ENCODE measurements at places on chromosomes 2 and 18.

DNA sequence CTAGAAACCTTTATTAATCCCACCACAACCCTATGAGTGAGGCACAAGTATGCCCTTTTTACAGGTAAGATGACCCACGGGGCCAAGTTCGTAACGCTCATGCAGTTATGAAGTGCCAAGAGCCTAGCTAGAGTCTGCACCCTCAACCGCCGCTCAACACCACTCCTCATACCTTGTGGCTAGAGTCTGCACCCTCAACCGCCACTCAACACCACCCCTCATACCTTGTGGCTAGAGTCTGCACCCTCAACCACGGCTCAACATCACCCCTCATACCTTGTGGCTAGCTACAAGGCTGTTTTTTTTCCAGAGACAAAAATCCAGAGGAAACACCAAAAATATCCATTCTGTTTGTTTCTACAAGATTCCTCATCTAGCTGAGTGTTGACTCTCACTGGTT lies 4.6 kb downstream of the TXNL4A start:
- DNase-seq, result no peak

DNA sequence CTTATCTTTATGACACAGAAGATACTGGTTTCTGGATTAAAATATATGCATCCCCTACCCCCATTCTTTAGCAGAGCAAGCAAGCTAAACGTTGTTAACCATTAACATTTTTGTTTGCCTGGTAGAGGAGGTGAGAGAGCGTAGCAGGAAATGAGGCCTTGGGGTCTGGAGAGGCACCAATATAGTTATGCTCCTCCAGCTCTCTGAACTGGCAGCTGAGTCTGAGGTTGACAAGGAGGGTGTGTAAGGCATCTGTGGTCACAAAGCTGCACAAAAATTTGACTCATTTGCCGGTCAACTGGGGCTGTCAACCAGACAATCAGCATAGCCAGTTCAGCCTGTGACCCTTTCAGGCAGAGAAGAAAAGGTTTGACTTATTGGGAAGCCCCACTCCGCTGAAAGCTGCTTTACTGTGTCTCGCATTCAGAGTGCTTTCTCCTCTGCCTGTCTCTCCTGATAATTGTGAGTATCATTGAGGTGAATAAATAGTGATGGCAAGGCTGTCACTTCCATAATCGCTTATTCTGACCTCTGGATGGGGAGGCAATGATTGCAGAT lies 647.5 kb upstream of the SETBP1 start:
- no peak for DNase-seq

- DNase-seq, result no peak
Measured at GRCh38 chr2:117170897-117171296, 643.6 kb upstream of the DDX18 start.

GRCh38 chr2:24588294-24588693 lies 97.2 kb downstream of the NCOA1 start:
- DNase-seq, result no peak

- DNase-seq, result peak; percentile 50
Measured at GRCh38 chr18:76376668-76377358, 118.2 kb downstream of the ZNF516 start.

GRCh38 chr2:61272421-61273070 lies 110.6 kb downstream of the C2orf74 start:
- DNase-seq, result no peak

DNA sequence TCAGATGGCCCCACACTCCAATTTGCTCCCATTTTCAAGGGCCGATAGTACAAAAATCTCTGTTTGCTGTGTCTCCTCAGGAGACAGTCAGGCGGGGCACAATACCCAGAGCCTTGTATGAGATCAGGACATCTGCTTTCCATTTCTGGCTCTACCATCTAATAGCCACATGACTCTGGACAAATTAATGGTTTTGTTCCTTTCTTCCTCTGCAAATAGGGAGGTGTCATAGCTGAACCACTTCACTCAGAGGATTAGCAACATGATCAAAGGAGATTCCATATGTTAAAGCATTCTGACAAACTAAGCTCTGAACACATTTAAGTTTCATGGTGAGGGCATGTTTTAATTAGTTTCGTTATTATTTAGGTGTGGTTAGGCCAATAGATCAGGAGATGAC lies 602.1 kb upstream of the SYT4 start:
- DNase-seq, result no peak
